ENCODE measurements at places on chromosomes 12 and 14.

DNA sequence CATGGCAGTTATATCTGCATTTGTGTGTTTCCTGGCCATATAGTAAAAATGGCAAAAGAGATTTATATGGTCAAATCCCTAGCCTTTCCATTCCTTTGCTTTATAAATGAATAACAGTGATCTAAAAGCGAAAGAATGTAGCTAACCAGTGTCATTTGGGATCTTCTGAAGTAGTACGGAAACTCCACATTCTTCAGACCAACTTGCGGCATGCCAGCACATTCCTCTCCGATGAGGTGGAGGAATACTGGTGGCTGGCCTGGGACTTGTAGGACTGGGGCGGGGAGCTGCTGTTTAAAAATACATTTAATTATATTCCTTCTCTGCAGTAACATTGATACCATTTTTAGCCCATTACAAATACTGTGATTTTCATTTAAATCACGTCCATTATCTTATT, 85.3 kb downstream of the SAMD4A start:
- DNase-seq, result peak; percentile 99

GRCh38 chr14:68444449-68445168, 348.3 kb downstream of the ZFP36L1 start:
- peak; percentile 77 for DNase-seq

DNA sequence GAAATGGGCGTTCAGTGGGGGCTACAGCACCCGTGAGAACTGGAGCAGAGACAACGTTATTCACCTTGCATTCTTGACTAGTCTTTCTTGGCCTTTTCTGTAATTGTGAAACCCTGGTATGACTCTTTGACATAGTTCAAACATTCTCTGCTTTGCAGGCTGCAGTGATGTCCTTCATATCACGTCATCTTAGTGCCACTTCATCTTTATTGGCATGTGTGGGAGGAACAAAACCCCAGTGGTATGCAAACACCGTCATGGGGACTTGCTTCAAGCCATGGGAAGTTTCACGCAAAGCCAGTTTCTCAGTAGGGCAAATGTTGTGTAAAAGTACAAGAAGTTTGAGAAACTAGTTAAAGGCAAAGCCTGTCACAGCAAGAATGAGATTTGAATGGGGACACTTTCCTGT, 20.2 kb upstream of the DUSP16 start:
- no peak for DNase-seq

DNA sequence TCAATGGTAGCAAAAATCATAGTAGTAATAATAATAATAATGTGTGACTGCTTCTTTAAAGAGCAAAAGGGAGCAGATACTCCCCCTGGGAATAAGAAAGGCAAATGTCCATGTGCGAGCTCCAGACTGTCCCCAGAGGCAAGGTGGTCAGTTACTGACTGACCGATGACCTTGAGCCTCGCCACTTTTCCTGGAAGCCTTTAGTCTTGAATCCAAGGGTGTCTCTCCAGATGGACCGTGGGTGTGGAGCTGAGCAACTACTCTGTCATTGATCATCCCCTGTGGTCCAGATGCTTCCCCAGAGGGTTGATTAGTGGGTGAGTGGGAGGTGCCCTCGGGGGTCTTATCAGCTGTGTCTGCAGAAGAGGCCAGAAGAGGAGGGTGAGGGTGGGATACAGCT, 418.5 kb upstream of the TBX3 start:
- DNase-seq, result no peak

GRCh38 chr14:90428676-90429075, 31.8 kb downstream of the CALM1 start:
- DNase-seq, result no peak

DNA sequence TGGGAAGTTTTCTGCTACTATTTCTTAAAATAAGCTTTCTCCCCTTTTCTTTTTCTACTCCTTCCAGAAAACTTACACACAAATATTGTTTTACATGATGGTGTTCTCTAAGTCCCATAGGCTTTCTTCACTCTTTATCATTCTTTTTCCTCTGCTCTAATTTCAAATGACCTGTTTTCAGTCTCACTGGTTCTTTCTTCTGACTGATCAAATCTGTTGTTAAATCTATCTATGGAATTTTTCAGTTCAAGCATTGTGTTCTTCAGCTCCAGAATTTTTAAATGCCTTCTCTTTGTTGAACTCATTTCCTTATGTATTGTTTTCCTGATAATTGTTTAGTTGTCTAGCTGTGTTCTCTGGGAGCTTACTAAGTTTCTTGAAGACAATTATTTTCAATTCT, 29.5 kb upstream of the CNOT2 start:
- no peak for DNase-seq

DNA sequence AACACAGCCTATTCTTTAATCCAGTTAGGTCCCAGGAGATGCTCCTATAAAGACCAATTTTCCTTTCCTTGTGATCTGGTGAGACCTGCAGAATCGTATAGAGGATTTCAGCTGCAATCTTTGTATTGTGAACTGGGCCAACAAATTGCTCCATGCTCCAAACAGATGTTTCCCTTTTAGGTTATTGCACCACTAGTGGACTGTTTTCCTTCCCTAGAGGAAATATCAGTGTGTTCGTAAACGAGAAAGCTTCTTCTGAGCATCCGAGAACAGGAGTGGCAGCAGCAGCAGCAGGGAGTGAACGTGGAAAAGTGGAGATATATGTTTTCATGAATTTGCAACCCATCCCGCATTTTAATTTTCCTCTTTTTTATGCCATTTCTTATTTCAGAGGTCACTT, 344.1 kb upstream of the PDE3A start:
- DNase-seq, result peak; percentile 35
